ENCODE measurements at places on chromosomes 2 and 18.
A peak's percentile ranks its signal among the peaks of the same experiment; 100 is the strongest.

DNA sequence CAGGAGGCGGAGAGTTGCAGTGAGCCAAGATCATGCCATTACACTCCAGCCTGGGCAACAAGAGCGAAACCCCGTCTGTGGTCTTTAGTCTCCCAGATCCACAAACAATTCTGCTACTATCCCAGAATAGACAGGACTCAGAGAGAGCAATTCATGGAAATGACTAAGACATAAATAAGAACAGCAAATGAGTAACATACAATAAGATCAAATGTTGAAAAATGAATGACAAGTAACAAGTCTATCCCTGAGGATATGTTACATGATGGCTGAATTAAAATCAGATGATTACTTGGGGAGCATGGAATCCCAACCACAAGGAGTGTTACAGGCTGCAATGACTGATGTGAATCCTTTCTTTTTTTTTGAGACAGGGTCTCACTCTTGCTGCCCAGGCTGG lies 10.3 kb downstream of the ARL5A start:
- no peak for ATAC-seq

DNA sequence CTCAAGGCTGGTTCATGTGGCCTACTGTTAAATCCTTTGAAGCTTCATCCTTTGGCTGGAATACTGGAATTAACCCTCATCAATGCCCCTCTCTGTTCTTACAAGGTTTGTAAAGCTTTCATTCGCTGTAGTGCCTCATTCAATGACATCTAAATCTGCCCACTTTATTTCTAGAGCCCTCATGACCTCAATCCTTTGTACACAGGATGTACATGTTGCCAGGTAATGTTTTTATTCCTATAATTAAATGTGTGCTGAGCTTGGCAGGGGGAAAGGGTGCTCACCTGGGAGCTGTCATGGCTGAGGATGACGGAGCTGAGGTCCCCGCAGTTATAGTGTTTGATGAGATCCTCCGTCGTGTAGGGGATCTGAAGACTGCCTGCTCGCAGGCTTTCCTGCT lies 39.3 kb downstream of the TRABD2A start:
- ATAC-seq, result no peak

DNA sequence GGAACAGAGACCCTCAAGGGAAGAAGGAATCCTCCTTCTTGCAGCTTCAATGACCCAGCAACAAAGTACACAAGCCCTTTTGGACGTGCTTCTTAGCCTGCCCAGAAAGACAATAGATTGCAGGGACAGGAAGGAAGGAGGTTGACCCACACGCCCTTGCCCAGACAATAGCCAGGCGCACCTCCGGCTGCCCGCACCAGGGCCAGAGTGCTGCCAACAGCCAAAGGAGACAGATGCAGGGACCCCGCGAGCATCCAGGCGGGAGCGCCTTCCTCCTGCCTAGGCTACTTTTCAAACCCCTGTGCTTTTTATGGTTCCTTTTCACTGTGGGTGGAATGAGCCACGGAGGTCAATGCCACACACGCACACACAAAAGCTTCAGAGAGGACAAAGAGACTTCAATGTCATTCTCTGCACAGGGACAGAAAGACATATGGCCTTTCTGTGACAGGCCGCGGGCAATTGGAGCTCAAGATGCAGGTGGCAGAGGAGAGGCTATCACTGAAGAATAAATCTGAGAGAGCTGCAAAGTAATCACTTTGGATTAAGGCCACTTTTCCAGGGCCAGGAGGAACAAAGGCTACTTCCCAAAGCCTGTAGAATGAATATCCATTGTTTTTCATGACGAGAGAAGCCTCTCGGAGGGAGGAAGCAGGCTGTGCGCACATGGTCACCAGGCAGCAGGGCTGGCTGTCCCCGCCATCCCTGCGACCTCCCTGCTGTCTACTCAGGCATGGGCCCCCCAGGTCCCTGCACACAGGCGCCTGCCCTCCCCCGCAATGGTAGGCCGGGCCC lies 300.6 kb downstream of the EIPR1 start:
- ATAC-seq, result no peak

GRCh38 chr18:10518595-10519255 lies 7.1 kb upstream of the NAPG start:
- ATAC-seq, result no peak

- no peak for ATAC-seq
Measured at GRCh38 chr2:84055816-84056215, 403.3 kb downstream of the SUCLG1 start.

GRCh38 chr18:28045176-28045810 lies 131.6 kb downstream of the CDH2 start:
- peak; percentile 12 for ATAC-seq

- no peak for ATAC-seq
Measured at GRCh38 chr2:237701859-237702390, 74.5 kb downstream of the LRRFIP1 start.

DNA sequence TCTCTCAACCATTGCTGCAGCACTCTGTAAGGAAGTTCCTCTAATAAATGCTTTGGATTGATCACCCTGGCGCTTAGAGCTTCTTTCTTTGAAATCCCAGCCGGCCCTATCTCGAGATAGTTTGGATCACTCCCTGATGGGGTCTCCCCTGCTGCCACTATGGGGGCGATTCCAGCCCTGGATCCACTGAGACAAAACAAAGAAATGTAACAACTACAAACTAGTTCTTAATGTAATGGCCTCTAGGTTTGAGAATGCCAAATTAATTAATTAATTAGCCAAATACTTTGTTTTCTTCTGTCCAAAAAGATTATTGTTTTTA lies 15.2 kb downstream of the SRSF7 start:
- no peak for ATAC-seq

All from SK-N-SH treated with all-trans-retinoic acid at 6 μM for 48 hours (cell line).